CD4-positive, alpha-beta T cell treated with Interleukin-4 for 4 hours (primary cell): ENCODE measurements at places on chromosomes 7 and 10.

DNA sequence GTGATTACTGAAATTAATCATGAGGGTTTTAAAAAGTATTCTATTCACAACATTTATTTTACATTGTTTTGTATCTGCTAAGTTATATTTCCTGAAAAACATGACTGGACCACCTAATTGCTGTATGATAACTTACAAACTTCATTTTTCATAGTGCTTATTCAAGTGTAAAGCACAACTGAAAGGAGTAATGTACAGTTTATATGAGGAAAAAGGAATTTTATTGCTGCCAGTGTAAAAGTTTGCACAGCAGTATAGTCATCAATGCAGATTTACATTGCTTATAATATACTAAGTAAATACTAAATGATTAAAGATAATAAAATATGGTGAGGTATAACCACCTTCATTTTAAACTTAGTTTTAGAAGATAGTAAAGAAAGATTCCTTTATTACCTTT lies 4.0 kb downstream of the PTEN start:
- no peak for DNase-seq

DNA sequence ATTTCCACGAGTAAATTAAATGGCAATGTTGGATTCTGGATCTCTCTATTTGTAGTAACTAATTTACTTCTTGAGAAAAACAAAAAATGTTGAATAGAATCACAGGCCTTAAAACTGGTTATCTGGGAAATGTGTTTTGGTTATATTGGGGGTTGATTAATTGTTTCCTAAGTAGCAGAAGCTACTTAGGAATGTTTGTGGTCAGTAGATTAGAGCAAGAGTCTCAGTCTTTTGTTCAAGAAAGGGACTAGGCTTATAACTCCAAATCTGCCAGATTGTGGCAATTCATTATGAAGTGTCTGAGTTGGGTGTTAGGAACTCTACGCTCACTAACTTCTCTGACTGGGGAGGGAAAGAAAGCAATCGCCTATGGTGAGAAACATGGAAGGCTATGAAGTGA lies 244.3 kb upstream of the PHYHIPL start:
- no peak for DNase-seq

GRCh38 chr10:103740611-103741010 lies 114.8 kb downstream of the SH3PXD2A start:
- no peak for DNase-seq

- DNase-seq, result no peak
Observed at GRCh38 chr7:79227044-79227443, 226.4 kb downstream of the MAGI2 start.

GRCh38 chr7:99290980-99291607 lies 18.5 kb downstream of the MYH16 start:
- no peak for DNase-seq

DNA sequence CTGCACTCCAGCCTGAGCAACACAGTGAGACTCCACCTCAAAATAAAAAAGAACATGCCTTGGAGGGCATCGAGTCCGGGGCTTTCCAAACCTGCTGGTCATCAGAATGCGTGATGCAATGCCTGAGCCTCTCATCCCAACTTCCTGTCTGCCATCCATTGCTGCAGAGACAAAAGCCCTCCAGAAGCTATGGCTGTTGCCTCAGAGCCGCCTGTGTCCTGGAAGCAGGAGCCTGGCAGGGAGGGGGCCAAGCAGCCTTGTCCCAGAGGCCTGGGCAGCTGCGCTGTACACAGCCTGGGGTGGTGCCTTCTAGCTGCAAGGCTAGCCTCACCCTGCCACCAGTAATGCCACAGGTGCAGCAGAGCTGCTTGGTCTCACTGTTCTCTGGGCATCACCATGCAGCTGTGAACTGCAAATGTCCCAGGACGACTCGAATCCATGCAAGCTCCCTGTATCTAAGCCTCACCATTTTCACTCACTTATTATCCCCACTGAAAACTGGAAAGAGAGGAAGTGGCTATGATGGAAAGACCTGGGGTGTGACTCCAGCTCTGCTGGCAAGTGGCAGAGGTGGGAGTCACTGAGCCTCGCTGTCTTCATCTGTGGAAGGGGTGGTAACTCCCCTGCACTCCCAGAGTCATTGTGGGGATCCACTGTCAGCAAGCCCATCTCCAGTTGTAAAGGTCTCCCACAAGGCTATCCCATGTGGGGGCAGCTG lies 7.0 kb downstream of the ALOX5 start:
- DNase-seq, result no peak

- DNase-seq, result no peak
Observed at GRCh38 chr7:139883814-139884213, 54.8 kb downstream of the TBXAS1 start.

DNA sequence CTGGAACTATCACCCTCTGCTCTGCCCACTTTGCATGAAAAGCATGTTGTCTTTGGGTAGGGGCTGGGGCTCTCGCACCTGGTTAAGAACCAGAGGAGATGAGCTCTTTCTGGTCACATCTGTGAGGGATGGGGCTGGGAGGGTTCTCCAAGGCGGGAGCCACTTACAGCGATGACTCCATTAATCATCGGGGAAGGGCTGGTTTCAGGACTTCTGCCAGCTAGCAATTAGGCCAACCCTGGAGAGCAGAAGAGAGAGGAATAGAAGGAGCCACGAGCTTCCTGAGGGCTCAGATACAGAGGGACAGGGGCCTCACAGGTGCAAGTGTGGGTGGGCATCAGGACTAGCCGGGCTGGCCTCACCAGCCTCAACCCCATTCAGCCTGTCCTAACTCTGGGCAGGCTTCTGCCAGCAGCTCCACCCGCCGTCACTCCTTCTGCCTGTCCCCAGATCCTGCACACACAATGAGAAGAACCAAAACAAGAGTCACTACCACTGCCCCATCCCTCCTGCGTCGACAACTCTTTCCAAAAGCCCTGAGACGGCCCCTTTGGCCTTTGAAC lies 8.4 kb downstream of the AQP1 start:
- no peak for DNase-seq

- no peak for DNase-seq
Observed at GRCh38 chr7:25348104-25348503, 119.8 kb upstream of the NPVF start.

DNA sequence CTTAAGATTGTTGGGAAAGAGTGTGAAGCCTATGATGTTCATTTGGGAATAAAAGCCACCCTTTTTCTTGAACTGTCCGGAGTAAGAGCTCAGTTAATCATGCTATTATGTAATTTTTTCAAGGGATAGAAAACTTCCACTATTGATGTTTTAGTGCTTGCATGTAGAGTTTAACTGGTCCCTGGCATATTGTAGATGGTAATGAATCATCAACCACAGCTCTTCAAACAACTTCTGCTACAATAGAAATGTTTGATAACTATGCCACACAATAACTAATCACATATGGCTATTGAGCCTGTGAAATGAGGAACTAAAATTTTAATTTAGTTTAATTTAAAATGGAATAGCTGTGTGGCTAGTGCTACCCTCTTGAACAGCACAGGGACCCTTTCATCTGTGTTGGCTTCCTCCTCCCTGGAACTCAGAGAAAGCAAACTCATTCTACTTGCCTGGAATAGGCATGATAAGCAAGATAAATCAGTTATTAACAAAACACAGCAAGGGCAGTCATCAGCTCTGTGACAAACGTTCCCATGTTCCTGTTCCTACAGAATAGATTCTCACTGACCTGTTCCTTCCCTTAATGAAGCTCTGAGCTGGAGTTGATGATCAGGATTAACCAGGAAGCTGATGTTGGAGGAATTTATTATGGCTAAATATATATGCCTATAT lies 4.9 kb upstream of the SRI start:
- no peak for DNase-seq

DNA sequence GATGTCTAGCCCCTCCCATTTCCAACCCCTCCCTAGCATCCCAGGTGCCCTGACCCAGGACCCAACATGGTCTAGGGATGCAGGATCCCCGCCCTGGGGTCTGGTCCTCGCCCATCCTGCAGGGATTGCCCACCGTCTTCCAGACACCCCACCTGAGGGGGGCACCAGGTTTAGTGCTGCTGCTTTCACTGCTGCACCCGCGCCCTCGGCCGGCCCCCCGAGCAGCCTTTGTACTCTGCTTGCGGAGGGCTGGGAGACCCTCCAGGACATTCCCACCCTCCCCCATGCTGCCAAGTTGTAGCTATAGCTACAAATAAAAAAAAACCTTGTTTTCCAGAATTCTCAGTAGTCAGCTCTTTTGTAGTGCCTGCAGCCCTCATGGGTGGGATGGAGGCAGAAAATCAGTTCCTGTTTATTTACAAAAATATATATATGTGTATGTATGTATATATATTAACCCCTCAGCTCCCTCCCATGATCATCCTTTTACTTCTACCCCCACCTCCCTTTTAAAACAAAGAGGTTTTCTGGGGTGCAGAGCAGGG lies 9.7 kb downstream of the ZYX start:
- no peak for DNase-seq

DNA sequence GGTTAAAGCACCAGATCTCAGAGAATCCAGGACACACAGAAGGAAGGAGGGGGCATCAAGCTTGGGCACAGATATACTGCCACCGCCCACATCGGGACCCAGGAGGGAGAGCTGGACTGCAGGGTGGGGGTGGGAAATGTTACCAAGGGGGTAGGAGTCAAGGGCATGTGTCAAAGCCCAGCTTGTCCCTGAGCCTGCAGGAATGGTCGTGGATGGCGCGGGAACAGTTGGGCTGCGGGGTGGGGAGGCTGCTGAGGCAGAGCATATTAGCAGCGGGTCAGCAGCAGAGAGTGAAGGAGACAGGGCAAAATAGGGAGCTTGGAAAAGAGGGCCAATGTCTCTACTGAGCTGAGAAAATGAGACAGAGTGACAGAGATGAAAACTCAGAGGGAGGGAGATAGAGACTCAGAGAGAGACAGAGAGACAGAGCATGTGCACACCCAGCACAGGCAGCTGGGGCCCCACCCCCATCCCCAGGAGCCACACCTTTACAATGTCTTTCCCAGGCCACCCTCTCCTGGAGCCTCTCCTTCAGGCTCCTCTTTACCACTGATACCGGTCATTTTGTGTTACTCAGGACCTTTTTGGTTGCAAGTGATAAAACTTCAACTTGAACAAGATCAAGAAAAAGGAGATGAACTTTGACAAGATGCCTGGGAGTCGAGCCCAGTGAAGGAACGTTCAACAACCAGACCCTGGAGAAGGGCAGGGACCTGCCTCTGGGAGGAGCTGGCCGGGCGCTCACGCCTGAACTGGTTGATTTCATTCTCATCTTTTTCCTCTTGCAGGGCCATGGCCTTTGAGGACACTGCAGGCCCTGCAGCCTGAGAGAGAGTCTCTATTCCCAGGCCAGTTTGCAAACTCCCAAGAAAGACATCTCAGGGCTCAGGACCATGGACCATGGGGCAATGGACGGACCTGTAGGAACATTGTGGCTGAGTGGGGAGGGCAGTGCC lies 50.0 kb downstream of the AOC1 start:
- DNase-seq, result no peak

DNA sequence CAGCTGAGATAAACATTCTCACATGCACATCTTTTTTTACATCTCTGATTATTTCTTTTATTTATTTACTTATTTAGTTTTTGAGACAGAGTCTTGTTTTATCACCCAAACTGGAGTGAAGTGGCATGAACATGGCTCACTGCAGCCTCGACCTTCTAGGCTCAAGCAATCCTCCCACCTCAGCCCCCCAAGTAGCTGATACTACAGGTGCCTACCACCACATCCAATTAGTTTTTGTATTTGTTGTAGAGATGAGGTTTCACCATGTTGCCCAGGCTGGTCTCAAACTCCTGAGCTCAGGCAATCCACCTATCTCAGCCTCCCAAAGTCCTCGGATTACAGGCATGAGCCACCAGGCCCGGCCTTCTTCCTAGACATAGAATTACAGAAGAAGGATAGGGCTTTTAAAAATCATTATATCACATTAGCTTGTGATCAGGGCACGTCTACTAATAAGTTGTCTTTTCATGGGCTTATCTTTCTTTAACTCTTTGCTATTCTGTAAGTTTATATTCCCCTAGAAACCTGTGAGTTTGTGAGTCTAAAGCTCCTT lies 5.9 kb downstream of the ASB15 start:
- no peak for DNase-seq

DNA sequence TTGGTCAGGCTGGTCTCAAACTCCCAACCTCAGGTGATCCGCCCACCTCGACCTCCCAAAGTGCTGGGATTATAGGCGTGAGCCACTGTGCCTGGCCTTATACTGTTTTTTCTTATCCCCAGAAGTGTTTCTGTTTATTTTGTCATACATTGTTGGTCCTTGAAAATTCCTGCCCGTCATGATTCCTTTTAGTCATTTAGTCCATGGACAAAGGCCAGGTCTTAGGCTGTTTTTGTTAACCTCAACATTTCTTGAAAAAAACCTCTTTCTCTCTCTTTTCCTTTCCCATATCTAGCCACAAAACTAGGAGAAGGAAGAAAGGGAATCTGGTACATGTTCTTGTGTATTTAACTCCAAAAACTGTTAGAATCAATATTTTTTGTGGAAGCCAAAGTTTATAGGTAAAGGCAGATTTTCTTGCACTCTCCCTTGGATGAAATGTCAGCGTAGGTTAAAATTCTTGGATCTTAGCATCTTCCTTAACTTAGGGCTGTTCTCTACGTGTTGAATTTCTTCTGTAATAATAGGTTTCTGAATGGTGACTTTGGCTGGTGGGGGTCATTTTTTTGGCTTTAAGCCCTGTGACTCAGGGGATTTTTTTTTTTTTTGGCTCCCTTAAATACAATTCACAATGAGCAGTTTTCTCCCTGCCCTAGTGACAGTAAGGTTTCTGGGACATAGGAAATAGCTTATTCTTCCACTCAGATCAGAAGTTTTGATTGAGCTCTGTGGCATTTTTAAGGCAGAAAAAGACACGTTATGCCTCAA lies 500.8 kb downstream of the AUTS2 start:
- DNase-seq, result no peak

DNA sequence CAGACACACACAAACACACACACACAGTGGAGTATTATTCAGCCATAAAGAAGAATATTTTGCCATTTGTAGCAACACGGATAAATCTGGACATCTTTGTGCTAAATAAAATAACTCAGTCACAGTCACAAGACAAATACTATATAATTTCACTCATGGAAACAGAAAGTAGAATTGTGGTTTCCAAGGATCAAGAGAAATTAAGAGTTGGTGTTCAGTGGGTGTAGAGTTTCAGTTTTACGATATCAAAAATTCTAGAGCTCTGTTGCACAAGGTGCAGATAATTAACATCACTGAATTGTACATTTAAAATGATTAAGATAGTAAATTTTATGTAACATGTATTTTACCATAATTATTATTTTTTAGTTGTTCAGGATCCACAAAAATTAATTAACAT lies 1235.0 kb downstream of the XPNPEP1 start:
- DNase-seq, result no peak

- DNase-seq, result no peak
Observed at GRCh38 chr10:7457478-7458316, 46.9 kb upstream of the SFMBT2 start.

DNA sequence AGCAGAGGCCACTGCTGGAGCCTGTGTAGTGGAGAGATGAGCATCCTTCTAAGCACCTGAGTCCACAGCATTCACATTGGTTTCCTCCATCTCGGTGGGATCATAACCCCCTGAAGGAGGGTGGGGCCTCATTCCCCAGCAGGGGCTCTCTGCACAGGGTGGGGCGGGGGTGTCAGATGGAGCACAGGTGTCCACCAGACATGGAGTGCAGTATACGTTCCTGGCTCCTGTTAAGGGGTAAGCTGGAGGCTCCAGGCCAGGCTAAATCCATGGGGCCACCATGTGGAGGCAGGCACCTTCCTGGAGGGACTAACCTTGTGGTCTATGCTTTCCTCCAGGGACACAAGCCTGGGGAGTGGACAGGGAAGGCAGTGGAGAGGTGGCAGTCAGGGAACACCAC lies 252.6 kb downstream of the GRID1 start:
- DNase-seq, result no peak
